Activated naive CD4-positive, alpha-beta T cell treated with anti-CD3 and anti-CD28 coated beads, Interleukin-2, amount 10 ng/mL, durations not matched to agents 7 days and 5 days (primary cell): ENCODE measurements at places on chromosomes 5 and 9.

- DNase-seq: no peak
Observed at GRCh38 chr5:14756478-14756877, 92.0 kb downstream of the OTULIN start.

- DNase-seq: no peak
Observed at GRCh38 chr9:13860019-13860418, 453.9 kb downstream of the NFIB start.

GRCh38 chr5:131104169-131104808 lies 60.8 kb downstream of the HINT1 start:
- no peak for DNase-seq

GRCh38 chr9:98010445-98010844 lies 27.3 kb downstream of the ANP32B start:
- no peak for DNase-seq

DNA sequence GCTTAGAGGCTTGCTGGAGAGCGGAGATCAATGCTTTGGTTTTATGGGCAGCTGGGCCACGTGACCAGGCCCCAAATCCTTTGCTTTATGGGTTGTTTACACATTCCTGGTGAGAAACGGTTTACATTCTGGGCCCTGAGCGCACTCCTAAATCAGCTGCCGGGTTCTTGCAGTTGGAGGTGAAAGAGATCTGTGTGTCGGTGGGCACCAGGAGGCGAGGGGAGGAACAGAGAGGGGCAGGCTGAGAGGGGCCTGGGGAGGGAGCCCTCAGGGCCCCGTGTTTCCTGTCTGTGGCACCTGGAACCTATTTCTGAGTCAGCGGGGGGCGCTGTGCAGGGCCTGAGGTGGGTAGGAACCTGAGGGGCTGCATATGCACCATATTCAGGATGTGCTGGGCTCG lies 63.5 kb upstream of the HAND1 start:
- peak; percentile 26 for DNase-seq

DNA sequence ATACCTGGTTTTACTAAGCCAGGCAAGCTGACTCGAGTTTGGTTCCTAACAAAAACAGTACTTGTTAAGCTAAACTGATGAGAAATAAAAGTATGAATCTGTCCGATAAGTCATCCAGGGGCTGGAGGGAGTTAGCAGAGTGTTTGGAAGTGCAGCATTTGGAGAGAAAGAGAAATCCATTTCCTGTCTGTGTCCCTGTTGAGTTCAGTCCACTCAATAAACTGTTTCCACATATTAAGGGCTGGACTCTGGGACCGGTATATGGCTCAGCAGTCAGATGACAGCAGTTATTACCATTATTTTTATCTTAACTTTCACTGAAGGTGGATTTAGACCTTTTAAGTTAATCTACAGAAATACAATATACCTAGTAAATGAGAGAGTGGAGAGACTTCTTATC lies 130.6 kb upstream of the ADRA1B start:
- DNase-seq: no peak

- no peak for DNase-seq
Observed at GRCh38 chr5:148786456-148786855, 40.0 kb upstream of the ADRB2 start.

DNA sequence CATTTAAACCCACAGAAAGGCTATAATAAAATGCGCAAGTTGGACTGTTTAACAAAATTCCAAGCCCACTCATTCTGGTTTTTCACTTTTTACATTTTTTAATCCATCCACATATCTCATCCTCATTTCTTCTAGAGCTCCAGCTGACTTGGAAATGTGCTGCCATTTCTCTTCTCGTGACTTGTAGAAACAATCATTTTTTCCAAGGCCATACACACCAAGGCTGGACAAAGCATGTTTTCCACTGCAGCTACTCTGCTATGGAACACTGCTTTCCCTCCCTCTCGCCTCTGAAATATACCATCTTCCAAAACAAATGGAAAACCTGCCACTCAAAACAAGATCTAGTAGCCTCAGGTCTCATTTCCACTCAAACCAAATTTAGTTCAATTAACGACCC lies 141.1 kb downstream of the ESM1 start:
- DNase-seq: no peak

DNA sequence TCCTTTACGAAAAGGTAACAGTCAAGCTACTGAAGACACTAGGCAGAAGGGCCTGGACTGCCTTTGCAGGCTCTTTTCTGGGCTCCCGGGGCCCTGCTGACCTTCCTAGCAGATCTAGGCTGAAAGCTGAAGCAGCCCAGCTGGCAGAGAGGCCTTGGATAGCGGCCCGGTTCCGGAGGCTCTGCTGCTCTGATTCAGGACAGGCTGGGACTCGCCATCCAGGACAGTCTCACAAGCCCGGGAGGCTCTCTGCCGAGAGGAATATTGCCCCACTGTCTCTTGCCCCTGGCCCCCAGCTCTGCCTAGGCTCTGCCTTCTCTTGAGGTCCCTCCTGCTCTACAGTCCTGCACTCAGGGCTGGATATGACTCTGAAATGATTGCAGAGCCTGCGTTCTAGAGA lies 67.8 kb downstream of the PSD2 start:
- DNase-seq: no peak

DNA sequence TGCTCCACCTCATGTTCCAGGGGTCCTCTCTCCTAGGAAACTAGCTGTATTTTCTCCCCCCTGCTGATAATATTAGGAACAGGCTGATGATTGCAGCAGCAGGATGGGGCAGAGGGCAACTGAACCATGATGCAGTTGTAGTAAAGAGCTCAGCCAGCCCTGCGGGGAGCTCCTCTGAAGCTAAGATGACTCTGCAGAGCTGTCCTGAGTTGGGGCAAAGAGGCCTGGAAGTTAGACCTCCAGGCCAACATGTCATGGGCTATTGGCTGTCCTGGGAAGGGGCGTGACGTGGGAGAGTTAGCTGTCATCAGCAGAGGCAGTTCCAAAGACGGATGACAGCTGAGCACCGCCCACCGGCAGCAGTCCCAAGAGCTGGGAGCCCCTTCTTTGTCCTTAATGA lies 6.6 kb upstream of the FBP1 start:
- DNase-seq: no peak

DNA sequence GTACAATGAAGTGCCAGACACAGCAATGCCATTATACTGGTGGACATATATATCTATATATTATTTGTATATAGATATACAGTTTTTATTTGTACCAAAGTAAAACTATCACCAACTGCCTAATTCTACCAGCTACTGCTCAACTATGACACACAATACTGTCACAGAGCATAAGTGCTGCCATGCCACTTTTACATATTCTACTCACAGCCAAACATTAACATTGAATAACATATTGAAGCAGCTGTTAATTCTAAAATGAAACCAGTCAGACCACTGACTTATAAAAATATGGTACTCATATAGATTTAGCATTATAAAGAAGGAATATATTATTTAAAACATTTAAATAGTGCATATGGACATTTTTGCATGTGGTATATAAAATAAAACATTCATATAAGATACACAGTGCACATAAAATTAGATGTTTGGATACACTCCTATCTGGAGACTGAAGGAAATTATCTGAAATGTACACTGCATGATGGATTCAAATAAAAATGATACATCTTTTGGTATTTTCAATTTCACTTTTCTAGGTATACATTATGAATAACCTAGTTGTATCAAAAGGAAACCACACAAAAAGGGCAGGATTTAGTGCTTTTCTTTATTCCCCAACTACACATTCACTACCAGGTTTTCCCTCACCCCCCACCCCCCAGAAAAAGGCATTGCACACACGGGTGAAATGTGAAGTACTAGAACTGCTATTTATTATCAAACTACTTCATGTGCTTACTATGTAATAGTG lies 48.9 kb downstream of the PKD2L2 start:
- DNase-seq: no peak

DNA sequence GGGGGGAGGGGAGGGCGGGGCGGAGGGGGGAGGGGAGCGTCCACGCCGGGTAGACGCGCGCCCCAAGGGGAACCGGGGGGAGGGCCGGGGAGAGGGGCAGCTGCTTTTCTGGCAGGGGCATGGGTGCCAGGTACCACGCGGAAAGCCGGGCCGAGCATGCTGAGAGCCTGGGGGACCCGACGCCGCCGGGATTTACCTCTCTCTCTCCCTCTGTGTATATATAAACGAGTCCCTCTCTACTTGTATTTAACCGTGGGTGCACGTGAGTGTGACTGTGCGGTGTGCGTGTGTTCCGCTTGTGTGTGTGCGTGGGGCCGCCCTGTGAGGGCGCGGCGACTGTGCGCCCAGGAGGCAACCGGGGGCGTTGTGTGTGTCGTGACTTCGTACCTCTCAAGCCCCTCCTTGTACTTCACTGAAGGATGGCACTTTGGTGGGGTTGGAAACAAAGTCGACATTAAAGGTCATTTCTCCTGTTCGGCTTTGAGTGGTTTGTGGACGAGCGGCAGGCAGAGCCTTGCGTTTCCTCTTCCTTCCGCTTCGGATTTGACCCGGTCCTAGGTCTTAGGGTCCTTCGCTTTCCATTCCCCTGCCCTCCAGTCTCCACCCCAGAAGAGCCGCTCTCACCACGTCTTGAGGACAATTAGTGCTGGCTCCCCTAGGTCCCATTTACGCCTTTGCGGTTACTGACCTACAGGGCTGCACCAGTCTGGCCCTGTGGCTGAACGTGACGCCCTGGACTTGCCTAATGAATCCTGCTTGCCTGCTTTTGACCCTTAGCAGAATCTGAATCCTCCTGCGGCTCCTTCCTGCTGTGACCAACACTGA lies 36.2 kb upstream of the TTC1 start:
- DNase-seq: no peak

GRCh38 chr9:1025131-1025530 lies 25.0 kb upstream of the DMRT2 start:
- DNase-seq: no peak

DNA sequence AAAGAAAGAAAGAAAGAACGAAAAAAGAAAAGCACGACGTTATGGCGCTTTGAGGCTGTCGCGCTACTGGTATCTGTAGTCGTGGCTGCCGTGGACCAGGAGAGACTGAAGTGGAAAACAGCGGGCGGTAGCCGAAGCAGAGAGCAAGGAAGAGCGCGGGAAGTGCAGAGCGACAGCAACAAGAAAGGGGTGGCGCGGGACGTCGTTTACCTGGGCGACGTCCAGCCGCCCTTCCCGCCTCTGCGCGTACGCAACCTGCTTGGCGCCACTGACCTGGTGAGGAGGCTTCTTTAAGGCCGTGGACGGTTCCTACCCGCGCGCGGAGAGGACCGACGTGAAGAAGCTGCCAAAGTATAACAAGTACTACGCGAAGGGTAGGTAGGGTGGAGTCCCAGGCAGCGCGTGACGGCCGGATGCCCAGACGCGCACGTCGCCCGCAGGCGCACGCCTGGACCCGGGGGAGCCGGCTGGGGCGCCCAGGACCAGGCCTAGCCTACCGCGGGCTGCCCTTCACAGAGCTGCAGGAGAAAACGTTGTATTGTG lies 15.4 kb downstream of the CCL28 start:
- peak; percentile 80 for DNase-seq

DNA sequence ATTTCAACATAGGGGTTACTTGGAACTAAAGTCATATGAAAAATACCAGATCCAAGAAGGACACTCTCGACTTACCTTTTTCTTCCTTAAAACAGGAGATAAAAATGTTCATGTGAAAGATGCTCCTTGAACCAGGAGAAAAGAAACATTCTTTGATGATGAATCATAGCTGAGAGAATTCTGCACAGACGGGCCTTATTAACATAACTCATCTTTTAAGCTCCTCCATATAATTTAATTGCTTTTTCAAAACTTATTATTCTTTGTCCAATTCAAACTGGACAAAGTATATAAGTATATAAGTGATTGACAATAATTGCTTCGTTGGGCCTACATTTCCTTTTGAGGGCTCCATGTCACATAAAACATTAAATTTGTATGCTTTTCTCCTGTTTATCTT lies 945.2 kb upstream of the C9orf72 start:
- no peak for DNase-seq

GRCh38 chr9:133713150-133713959 lies 24.8 kb downstream of the SARDH start:
- DNase-seq: no peak

DNA sequence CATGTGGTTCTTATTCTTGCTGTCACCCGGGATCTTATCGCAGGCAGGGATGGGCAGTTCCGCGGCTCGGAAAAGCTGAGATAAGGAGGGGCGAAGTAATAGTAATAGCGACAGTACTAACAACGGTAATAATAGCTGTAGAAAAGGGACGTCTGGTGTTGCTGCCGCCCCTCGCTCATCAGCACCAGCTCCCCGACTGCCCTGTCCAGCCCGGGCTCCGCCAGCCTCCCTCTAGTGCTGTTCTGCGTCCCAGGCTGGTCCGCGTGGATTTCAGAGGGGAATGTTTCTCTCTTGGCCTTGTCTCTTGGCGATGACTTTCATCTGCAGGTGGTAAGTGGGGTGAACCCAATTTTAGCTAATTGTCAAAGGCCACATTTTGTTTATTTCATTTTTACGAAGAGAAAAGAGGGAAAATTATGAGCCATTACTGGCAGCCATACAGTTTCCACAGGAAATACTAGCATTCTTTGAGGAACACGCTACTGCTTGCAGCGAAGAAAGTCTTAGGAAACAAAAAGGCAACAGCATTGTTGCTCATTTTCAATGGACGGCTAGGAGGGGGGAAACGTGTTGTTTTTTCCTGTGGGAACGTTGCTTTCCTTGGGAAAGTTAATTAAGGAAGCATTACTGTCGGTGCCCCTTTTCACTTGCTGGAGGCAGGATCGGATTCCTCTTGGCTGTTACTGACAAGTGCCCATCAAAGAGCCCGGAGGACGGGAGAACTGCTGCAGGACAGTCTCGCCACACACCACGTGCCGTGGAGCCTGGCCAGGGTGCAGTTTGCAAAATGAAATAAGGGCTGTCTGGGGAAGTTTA lies 762 bp downstream of the SNCAIP start:
- DNase-seq: no peak

DNA sequence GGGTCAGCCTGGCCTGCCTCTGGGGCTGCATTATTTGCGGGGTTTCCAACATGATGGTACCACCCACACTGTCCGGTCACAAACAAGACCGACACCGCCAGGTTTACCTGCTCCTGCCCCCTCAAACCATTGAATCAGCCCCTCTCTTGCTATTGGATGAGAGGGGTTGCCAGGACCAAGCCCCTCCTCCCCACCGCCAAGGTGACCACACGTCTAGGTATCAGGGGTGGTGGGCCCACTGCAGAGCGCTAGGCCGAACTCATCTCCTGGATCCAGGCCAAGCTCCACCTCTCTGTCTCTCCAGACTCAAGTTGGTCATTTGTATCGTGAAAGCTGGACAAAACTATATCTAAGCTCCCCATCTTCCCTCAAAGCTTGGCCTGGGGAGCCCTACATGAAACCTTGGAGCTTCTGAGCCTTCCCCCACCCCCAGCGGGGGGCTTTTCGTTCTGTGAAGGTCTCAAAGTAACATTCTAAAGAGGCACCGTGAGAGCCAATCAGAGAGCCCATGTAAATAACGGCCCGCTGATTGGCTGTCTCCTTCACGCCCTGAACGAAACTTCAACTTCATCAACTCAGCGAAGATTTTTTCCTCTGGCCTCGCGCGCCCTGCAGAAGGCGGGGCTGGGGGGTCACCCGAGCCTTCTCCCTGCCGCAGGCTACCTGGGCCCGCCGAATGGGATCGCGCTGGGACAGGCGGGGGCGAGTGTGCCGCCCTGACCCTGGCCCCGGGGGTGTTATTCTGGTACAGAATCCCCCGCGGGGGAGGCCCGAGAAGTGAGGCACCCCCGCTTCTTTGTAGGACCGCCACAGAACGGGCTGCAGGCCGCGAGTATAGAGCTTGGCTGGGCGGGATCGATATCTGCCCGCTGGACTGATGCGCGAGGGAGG lies 49.6 kb upstream of the PSD2 start:
- DNase-seq: peak; percentile 55

- DNase-seq: no peak
Observed at GRCh38 chr5:120413686-120414085, 50.4 kb upstream of the PRR16 start.
